ENCODE measurements at places on chromosomes 6 and 20. TPM values are rescaled to one million over a fixed set of nuclear protein-coding genes. Genes with fewer than 3 reads are reported as not detected.
A peak's percentile ranks its signal among the peaks of the same experiment; 100 is the strongest.

Gene TUBE1
- total RNA-seq = 20.3 TPM

GRCh38 chr20:32189123-32189410 is 18.5 kb downstream of the PLAGL2 start:
- DNase-seq = no peak

DNA sequence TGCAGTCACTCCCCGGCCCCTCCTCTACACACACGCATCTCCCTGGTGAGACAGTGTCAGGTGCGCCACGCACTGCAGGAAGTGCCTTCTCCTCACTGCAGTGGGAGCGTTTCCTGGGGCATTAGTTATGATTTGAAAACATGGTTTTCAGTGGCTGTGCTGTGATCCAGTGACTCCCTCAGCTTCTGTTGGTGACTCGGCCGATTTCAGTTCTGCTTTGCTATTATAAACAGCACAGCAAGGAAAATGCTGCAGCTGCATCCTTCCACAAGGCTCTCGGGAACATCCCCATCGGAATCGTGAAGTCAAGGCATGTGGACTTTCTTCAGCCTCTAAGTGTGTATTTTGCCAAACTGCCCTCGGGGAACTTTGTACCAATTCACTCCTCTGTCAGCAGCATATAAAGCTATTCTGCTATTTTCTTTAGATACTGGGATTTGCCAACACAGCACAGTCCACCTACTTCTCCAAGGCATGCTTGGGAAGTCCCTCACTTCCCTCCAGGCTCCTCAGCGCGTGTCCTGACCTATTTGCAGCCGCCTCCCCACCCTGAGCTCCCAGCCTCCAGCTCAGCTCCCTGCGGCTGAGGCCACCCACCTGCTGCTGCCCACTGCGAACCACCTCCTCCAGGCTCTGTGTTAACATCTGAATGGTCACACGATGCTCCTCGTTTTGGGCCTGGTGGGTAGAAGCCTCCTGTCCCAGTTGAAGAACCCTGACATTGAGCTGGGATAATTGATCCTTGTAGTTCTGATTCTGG is 54.5 kb downstream of the GINS1 start:
- no peak for DNase-seq

DNA sequence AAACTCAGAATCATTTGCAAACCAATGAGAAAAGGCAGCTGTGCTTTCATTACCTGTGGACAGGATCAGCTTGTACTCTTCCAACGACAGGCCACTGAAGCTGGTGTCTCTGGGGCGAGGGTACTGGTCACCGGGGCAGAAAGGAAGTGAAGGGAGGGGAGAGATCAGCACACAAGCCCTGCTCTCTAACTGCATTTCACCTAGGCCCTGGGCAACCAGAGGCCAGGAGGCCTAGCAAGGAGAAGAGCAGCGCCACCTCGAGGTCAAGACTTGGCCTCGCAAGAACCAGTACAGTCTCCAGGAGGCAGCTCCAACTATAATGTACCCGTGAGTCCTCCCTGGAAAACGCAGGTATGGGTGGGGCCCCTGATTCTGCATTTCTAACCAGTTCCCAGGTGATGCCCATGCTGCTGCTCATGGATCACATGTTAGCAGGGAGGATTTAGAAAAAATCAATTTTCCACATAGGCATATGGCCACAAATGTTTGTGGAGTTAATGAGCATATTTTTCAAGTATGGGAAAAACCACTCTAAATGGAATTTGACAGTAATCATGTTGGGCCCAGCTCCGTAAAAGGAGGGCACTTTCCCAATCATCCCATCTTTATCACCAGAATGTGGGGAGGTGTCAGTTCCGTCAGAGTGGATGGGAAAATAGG is 11.0 kb downstream of the UQCC2 start:
- DNase-seq = peak; percentile 88

DNA sequence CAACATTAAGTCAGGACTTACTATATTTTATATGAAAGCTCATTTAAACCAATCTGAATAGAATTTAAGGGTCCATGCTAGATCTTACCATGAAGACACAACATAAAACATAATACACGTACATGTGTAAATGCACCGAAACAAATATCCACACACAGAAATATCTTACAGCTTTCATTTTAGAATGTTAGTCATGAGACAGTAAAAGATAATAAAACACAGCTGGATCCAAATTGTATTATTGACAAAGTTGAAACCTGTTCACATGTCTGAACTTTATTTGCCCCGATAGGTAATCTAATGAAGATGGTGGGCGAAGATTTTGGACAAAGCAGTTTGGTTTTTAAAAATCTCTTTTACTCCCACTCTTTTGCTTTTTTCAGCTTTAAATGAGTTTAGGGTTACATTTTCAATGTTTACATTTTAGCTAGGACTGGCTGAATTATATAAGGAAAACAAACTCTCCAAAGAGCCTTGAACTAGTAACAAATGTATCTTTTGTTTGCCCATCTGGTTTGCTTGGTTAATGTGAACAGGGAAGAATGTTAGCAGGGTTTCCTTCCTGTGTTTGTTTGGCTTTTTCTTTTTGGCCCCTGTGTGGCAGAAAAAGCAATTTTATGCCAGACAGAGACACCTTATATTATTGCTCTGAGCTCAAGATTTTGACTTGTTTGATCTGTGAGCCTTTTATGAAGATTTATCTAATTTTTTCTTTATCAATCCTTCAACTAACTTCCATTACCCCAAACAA is 5.1 kb upstream of the TMEM181 start:
- no peak for DNase-seq

DNA sequence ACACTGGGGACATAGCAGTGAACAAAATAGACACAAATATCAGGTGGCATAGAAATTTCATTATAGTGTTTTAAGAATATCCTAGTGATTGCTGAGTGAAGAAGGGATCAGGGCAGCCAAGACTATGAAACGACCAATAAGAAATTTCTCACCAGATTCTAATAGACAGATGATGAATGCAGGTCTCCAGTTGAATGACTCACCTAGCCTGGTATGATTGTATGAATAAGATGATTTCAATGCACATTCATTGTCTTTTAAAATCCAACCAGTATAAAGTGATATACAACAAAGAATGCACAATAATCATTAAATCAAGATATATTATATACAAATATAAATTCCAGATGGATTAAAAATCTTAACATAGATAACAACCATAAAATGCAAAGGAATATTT is 124.5 kb upstream of the TENT5A start:
- no peak for DNase-seq

- DNase-seq = no peak
These were observed 60.2 kb upstream of the GATA5 start for GRCh38 chr20:62535964-62536363.

All from hepatocyte (in vitro differentiated cells).